ENCODE measurements at places on chromosomes 5 and 9. TPM values are rescaled to one million over a fixed set of nuclear protein-coding genes. Genes with fewer than 3 reads are reported as not detected.

DNA sequence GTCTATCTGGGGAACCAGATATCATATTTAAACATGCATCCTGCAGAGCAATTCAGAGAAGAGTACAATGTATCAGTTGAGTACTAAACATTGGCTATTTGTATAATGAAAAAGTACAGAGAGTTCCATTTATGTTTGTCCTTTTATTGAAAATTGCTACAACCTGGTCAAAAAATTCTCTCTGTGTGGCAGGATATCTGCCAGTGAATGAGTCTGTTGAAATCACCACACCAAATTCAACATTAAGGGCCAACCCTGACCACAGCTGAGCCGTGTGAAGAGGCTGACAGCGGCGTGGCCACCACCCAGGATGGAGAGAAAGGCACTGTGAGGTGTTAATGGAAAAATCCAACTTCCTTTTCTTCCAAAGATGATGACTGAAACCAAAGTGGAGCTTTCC lies 422.7 kb upstream of the PIK3R1 start:
- no peak for DNase-seq

GRCh38 chr5:8094304-8094703 lies 225.4 kb downstream of the MTRR start:
- no peak for DNase-seq

The ADAMTS6 gene
- 9.4 TPM for total RNA-seq

GRCh38 chr5:133827830-133828229 lies 140.6 kb downstream of the C5orf15 start:
- no peak for DNase-seq

The OR1Q1 gene
- total RNA-seq, result not detected

The FBP2 gene
- not detected for total RNA-seq

The IFNB1 gene
- total RNA-seq, result not detected

The INSL6 gene
- total RNA-seq, result 0.48 TPM

The OR13J1 gene
- total RNA-seq, result not detected

The SMIM32 gene
- 3.0 TPM for total RNA-seq

DNA sequence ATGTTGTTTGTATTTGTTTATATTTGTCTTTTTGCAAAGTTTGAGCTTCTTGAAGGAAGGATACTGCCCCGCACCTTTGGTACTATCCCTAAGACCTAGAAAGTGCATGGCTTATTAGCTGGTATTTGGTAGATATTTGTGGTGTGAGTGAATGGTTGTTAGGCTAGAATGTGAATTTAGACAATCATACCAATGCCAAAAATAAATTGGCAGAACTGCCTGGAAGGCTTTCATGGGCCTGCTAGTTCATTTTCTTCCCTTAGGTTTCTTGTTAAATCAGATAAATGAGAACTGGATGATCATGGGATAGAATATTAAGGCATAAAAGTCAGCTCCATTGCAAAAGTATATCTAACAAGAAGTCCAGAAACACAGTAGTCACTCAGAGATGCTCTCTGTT lies 147.5 kb upstream of the TSLP start:
- DNase-seq, result no peak

GRCh38 chr9:111851553-111851952 lies 45.1 kb upstream of the UGCG start:
- DNase-seq, result no peak
